Natural killer cell (primary cell): ENCODE measurements at places on chromosomes 6 and 20. TPM values are rescaled to one million over a fixed set of nuclear protein-coding genes. Genes with fewer than 3 reads are reported as not detected.

GRCh38 chr6:56689114-56689513 lies 46.4 kb upstream of the DST start:
- no peak for DNase-seq

GRCh38 chr6:160659562-160659961 lies 4.5 kb downstream of the LPA start:
- no peak for DNase-seq

GRCh38 chr6:153957394-153957793 lies 81.6 kb upstream of the OPRM1 start:
- DNase-seq = no peak

- no peak for DNase-seq
These were observed 165.4 kb downstream of the SLC35B3 start for GRCh38 chr6:8269872-8270454.

- DNase-seq = no peak
These were observed 13.1 kb downstream of the LRRC73 start for GRCh38 chr6:43497129-43497396.

- DNase-seq = no peak
These were observed 31.9 kb upstream of the NFATC2 start for GRCh38 chr20:51574248-51575033.

Gene RFX6
- not detected for total RNA-seq

DNA sequence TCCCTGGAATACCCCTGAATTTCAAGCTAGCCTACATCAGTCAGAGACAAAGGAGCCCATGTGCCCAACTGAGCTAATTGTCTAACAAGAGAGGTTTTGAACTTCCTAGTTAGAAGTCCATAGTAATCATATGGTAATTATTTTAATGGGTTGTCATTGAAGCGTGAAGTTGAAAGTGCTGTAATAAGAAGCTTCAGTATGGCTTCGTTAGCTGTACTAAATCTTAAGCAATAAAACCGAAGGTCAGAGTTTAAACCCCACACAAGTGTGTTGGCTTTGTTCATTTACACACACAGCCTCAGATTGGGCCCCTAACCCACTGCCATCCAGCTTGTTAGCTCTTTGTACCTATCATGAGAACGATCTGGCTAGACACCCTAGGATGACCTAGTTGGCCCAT lies 195.6 kb upstream of the RIN2 start:
- no peak for DNase-seq

DNA sequence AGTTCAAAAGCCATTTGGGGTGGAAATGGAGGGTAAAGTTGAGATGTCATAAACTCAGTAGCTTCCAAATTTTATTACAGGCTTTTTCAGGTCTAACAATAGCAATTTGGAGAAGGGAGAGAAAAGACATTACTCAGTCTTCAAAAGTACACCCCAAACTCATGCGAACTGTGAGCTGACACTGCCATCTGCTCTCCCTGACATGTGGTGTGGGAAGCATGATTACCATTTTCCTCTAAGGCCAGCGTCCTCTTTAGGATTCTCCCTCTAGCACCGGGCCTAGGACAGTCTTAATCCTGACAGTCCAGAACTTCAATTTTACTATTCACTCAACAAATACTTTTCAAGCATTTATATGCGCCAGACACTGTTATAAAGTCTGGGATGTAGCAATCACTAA lies 536.0 kb upstream of the JARID2 start:
- no peak for DNase-seq

DNA sequence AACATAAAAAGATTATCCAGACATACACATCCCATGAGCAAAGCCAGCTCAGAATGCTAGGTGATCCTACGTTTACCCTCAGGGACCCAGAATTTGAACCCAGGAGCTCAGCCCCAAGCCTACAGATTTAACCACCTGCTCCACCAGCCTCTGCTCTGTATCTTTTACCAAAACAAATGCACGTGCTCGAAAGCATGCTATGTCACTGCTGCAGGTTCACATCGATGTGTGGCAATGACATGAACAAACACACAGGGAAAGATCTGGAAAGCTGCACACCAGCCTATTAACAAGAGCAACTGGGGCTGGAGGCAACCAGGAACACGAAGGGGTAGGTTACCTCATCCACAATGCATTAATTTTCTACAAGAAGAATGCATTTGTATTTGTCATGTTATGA lies 32.1 kb downstream of the PREX1 start:
- no peak for DNase-seq

Gene PTCHD4
- total RNA-seq = not detected
